ENCODE measurements at places on chromosomes 3 and 15.

DNA sequence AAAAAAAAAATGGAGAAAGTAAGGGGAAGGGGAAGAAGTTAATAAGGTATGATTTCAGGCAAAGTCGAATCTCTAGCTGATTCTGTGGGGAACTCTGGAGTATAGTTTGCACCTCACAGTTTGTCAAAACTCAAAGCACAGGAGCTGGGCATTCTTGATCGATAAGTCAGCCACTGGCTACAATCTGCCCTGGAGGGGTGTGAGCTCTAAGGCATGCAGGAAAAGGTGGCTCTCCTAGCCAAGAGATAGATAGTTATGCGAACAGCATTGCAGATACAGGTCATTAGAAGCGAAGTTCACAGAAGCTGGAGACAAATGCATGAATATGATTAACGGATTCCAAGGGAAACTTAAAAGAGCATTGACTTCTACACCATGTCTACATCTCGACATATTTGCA, 952.6 kb downstream of the AGBL1 start:
- DNase-seq: no peak

DNA sequence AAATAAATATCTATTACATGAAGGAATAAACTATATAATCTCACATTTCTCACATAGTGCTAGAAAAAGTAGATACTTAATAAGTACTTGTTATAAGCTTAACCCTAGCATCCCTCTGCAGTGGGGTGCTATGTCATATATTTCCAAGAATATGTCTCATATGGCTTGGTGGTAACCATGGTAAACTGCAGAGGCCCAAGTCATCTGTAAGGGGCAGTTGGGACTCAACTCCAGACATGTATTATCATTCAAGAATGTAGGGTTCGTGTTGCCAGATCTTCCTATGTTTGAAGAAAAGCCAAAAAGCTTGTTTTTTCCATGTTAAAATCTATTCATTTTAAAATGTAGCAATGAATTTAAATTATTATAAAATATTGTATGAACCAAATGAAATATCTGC, 46.2 kb downstream of the ZNF385D start:
- no peak for DNase-seq

- DNase-seq: no peak
Observed at GRCh38 chr15:96992817-96993216, 662.3 kb downstream of the NR2F2 start.

DNA sequence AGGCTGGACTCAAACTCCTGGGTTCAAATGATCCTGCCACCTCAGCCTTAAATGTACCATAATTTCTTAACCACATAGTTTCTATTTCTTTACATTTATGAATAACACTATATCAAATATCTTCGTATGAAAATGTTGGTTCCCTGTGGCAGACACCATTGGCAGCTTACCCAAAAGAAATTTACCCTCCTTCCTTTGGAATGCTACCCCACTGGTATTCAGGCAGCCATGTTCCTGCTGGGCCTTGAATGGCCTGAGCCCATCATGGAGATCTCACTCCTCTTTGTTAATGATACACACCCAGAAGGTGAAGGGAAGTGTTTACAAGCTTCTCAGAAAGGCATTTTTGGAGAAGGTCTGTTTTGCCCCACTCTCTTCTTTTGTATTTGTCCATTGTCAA, 94.3 kb upstream of the RNF7 start:
- no peak for DNase-seq

DNA sequence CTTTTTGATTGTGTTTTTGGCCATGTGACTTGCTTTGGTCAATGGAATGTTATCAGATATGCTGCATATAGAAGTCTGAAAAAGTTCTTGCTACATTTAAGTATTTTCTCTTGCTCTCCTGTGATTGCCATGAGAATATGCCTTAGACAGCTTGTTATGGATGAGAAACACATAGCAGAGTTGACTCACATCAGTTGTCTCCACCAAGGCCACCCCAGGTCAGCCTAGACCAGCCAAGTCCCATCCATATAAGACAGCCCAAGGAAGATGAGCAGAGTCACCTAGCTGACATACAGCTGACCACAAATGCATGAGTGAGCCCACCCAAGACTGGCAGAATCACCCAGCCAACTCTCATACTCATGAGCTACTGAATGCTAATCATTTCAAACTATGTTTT, 153.0 kb downstream of the THRB start:
- no peak for DNase-seq

- no peak for DNase-seq
Observed at GRCh38 chr3:76387000-76387399, 601.7 kb upstream of the ZNF717 start.

- DNase-seq: no peak
Observed at GRCh38 chr15:50979041-50979440, 70.6 kb downstream of the AP4E1 start.
